ENCODE measurements at places on chromosomes 2 and 18.

DNA sequence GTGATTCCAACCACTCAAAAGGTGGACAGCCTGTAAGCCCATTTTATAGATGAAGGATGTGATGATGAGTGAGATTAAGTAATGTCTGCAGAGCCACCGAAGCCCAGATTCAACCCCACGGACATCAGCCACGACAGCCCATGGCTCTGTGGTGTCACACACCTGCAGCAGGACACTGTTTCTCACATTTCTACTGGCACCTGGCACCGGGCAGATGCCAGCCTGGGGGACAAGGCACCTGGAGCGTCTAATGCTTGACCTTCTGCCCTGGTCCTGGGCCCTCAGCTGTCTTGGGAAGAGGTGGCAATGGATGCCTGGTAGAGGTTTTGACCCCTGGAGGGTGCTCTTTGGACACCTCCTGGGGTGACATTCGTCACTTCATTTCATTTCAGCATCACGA lies 176.3 kb downstream of the ANAPC1 start:
- no peak for DNase-seq

- no peak for DNase-seq
Observed at GRCh38 chr2:196719110-196719872, 79.8 kb downstream of the CCDC150 start.

DNA sequence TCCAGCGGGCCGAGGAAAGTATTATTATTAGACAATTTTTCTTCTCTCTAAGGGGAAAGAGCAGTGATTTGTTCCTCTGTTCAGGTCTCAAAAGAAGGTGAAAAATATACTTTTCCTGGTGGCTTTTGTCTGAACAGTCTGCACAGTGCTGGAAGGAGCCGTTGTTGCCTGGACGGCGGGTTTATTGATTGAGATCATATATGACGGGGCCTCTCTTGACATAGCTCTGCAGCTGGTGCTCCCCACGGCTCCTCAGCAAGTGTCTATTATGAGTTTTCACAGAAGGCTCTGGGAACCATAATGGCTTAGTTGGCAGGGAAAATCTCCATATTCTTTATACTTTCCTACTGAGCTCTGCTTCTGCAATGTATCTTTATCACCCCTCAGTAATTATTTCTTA lies 42.9 kb downstream of the FSHR start:
- no peak for DNase-seq

GRCh38 chr18:27277554-27277953 lies 92.4 kb upstream of the CHST9 start:
- no peak for DNase-seq
